ENCODE measurements at places on chromosomes 3 and 15. TPM values are rescaled to one million over a fixed set of nuclear protein-coding genes. Genes with fewer than 3 reads are reported as not detected.

The IGDCC3 gene
- polyA plus RNA-seq, result 0.13 TPM

The TRAIP gene
- 2.2 TPM for polyA plus RNA-seq

The SLC9A9 gene
- polyA plus RNA-seq, result 4.2 TPM

The KNG1 gene
- not detected for polyA plus RNA-seq

The CHP1 gene
- polyA plus RNA-seq, result 40.5 TPM

The VEPH1 gene
- 33.2 TPM for polyA plus RNA-seq

The NDN gene
- polyA plus RNA-seq, result 49.4 TPM

The MYL3 gene
- 5.7 TPM for polyA plus RNA-seq

The PLA2G4B gene
- 4.8 TPM for polyA plus RNA-seq

The ISLR gene
- polyA plus RNA-seq, result 6.1 TPM

The TRH gene
- 0.07 TPM for polyA plus RNA-seq

Data from adrenal gland (tissue), 19 donors.